NCI-H2227 treated with DMSO at 0.1 percent for 48 hours (cell line): ENCODE measurements at places on chromosomes 13 and 19.
A peak's percentile ranks its signal among the peaks of the same experiment; 100 is the strongest.

- DNase-seq = no peak
Measured at GRCh38 chr13:78742659-78743058, 83.7 kb upstream of the OBI1 start.

GRCh38 chr13:84025824-84026223 lies 143.6 kb upstream of the SLITRK1 start:
- no peak for DNase-seq

GRCh38 chr13:20099319-20099718 lies 61.5 kb downstream of the GJA3 start:
- DNase-seq = no peak

DNA sequence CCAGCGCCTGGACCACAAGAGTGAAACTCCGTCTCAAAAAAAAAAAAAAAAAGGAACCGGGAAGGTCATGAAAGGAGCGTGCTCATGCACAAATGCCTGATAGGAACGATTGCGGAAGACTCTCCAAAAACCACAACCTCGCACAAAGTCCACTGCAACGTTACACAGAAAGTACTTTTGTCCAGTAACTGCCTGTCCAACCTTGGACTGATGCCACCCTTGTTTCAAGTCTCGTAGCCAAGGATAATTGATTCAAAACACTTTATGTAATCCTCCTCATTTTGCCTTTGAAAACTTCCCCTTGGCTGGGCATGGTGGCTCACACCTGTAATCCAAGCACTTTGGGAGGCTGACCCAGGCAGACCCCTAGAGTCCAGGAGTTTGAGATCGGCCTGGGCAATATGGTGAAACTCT lies 13.7 kb downstream of the LGALS7 start:
- no peak for DNase-seq

DNA sequence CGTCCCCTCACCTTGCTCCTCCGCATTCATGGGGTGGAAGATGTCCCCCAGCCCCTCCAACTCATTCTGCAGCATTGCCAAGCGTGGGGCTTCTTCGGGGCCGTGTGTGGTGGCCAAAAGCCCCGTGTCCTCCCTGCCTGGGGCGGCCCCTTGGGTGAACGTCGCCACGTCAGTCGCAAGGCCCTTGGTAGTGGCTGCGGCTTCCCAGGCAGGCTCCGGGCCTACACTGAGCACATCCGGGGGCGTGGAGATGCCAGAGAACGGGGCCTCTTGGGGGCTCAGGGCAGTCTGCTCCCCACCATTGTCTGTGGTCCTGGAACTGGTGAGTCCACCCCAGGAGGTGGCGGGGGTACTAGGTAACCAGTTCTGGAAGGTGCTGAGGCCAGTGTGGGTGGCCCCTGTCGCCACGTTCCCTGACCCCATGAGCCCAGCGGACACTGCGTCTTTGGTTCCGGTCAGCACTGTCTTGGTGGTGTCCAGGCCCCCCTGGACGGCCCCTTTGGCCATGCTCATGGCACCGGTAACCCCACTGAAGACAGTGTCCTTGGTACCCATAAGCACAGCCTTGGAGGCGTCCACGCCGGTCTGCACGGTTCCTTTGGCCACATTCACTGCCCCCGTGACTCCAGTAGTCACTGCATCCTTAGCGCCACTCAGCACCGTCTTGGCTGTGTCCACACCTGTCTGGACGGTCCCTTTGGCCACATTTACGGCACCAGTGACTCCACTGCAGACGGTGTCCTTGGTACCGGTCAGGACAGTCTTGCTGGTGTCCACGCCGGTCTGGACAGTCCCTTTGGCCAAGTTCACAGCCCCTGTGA lies 7.6 kb downstream of the PLIN4 start:
- no peak for DNase-seq

GRCh38 chr13:23828866-23829265 lies 60.3 kb downstream of the MIPEP start:
- DNase-seq = no peak

- DNase-seq = no peak
Measured at GRCh38 chr13:48851707-48852106, 124.0 kb upstream of the FNDC3A start.

DNA sequence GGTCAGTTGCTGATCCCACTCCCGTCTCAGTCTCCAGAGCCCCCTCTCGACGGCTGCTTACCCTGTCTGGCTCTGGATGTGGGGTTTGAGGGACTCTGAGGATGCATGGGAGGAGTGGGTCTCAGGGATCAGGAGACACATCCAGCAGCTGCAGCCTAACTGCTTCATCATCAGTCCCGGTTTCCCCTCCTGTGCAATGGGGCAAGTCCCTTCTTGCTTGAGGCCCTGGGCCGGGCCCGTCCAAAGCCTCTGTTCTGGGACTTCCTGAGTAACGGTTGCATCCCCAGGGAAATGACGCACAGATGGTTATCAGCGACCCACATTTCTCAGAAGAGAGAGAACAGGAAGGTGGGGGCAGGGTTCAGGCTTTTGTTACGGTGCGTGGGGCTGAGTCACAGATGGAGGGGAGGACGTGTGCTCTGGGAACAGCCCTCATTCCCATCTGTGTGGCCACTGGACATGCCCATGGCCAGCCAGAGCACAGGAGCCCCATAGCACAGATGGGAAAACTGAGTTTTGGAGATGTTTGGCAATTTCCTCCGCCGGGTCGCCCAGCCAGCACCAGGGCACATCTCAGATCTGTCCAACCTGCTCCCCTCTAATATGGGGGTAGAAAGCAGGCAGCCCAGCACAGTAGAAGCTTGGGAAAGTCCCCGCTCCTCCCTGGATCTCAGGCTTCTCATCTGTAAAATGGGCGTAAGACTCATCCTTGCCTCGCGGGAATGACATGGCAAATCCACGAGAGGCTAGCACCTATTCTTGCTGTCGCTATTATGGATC lies 19.3 kb downstream of the GNA15 start:
- DNase-seq = no peak

- no peak for DNase-seq
Measured at GRCh38 chr13:93304868-93305613, 78.4 kb downstream of the GPC6 start.

DNA sequence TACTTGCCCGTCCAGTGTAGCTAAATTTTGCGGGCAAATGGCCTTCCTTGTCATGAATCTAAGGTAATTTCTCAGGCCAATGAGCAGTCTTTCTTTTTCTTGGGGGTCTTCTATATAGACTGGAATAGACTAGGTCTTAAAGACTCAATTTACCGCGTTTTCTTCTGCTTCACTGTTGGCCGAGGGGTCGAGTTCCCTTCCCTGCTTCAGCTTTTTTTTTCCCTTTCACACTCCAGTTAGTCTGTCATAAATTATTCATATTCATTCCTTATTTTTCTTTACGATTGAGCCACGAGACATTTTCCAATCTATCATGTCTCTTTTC lies 276 bp downstream of the ALG11 start:
- no peak for DNase-seq

GRCh38 chr19:42176990-42177685 lies 40.3 kb downstream of the DEDD2 start:
- DNase-seq = peak; percentile 99

- no peak for DNase-seq
Measured at GRCh38 chr13:58190577-58190976, 559.0 kb downstream of the PCDH17 start.

DNA sequence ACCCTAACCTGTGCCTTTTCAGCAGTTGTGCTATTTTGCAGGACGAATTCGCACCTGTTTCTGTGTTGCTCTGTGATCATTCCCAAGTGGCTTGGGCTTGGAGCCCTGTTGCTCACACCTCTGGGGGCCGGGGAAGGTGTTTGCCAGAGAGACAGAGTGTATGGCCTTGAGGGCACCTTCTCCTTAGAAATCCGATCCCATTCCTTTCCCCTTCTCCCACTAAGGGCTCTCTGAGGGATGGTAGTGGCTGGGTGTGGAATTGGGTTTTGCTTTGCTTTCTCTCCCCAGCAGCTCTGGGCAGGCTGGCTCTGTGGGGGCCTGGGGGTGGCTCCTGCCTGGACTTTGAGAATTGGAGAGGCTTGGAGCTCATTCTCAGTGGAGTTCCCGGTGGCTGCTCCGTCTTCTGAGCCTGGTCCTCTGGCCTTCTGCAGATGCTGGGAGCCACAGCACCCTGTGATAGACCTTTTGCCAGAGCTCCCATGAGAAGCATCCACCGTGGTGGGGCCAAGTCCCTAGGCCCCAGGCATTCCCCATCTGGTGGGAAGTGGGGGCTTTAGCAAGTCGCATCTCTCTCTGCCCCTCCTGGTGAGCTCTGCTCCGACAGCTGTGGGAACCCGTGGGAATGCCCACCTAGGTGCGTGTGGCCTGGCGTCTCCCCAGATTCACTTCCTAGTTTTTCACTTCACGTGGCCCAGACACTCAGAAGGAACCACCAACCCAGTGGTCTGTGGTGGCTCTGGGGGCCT lies 26.1 kb downstream of the ATP11A start:
- no peak for DNase-seq

DNA sequence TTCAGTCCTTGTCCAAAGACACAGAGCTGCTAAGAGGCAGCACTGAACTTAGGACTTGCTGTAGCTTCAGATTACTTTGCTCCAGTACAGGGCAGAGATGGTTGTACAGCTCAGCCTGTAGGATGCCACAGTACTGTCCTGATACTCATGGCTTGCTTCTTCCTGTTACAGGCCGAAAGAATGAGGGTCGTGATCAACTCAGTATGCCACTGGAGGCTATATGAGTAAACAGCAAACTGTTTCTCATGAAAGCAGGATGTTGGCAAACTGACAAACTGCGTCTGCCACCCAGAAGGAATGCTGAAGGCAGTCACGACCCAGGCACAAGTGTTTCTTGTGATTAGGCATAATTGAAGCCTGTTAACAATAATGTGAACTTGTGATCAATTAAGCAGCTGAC lies 2.8 kb downstream of the ZNF749 start:
- no peak for DNase-seq
